Activated naive CD8-positive, alpha-beta T cell treated with anti-CD3 and anti-CD28 coated beads, Interleukin-2, amount 50 U/mL, for 24 hours (primary cell): ENCODE measurements at places on chromosomes 13 and 19.

DNA sequence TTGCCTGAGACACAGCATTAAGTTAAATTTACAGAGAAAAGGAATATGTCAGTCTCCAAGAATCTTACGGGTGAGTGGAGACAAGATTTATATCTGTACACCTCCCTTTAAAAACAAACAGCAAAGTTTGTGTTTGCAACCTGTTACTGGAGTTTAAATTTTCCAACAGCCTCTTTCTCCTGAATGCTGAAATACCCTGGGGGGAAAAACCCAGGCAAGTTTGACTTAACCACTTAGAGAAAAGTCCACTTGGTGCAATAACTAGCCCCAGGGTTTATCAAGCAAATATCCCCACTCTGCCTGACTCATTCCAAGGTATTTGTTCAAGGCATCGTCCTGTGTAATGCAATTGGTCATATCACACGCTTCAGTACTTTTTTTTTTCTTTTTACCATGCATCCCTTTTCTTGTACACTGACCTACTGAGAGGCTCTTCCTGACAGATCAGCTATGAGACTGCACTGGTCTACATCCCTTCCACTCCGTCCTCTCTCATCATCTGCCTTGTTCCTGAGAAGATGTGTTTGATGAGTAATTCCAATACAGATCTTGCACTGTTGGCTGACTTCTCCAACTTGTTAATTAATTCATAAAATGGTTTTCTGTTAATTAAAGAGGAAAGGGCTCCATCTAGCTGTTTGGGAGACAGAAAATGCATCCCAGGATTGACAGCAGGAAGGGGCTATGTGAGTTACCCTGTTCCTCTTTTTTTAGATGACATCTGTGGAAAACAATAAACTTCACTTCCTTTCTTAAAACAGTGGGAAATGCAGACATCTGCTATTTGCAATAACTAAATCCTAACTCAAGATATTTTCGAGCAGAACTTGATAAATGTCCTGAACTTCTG is 212.5 kb upstream of the IRS2 start:
- no peak for DNase-seq

- DNase-seq = no peak
These were observed 4.6 kb downstream of the C19orf53 start for GRCh38 chr19:13778847-13779246.

GRCh38 chr13:97658556-97658955 is 224.6 kb downstream of the RAP2A start:
- no peak for DNase-seq

GRCh38 chr13:67136157-67136556 is 94.0 kb downstream of the PCDH9 start:
- no peak for DNase-seq

DNA sequence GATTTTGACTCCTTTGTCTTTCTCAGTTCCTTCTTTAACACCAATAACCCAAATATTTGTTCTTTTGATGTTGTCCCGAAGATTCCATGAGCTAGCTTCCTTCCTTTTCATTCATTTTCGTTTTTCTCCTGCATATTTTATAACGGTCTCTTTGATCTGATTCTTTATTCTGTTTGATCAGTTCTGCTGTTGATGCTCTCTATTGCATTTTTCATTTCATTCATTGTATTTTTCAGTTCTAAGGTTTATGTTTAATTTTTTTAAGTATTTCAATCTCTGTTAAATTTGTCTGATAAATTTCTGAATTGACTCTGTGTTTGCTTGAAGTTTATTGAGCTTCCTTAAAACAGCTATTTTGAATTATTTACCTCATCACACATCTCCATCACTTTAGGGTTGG is 68.4 kb upstream of the LRCH1 start:
- DNase-seq = no peak

GRCh38 chr19:52603558-52604207 is 33.6 kb downstream of the ZNF701 start:
- DNase-seq = no peak

- no peak for DNase-seq
These were observed 857.2 kb downstream of the SLITRK1 start for GRCh38 chr13:83024955-83025594.

GRCh38 chr13:29925457-29926097 is 75.2 kb upstream of the UBL3 start:
- no peak for DNase-seq

DNA sequence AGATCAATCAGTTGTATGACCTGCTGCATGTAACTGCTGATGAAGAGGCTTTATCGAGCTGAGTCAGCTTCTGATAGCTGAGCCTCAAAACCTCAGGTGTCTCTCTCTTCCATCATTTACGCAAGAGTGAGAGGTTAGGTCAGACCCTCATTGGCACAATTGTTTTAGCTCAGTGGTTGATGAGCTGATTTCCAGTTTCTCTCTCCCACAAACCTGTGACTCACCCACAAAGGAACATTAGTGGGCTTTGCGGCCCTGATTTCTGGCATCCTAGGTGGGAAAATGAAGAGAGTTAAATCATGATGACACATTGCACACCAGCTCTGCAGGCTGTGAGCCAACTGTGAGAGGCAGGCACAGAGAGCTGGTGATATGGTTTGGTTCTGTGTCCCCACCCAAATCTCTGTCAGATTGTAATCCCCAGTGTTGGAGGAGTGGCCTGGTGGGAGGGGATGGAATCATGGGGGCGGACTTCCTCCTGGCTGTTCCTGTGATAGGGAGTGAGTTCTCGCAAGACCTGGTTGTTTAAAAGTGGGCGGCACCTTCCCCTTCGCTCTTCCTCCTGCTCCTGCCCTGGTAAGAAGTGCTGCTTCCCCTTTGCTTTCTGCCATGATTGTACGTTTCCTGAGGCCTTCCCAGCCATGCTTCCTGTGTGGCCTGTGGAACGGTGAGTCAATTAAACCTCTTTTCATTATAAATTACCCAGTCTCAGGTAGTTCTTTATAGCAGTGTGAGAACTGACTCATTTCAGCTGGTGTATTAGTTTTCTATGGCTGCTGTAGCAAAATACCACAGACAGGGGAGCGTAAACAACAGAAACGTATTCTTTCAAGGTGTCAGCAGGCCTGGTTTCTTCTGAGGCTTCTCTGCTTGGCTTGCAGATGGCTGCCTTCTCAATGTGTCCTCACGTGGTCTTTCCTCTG is 33.5 kb upstream of the TMTC4 start:
- no peak for DNase-seq

DNA sequence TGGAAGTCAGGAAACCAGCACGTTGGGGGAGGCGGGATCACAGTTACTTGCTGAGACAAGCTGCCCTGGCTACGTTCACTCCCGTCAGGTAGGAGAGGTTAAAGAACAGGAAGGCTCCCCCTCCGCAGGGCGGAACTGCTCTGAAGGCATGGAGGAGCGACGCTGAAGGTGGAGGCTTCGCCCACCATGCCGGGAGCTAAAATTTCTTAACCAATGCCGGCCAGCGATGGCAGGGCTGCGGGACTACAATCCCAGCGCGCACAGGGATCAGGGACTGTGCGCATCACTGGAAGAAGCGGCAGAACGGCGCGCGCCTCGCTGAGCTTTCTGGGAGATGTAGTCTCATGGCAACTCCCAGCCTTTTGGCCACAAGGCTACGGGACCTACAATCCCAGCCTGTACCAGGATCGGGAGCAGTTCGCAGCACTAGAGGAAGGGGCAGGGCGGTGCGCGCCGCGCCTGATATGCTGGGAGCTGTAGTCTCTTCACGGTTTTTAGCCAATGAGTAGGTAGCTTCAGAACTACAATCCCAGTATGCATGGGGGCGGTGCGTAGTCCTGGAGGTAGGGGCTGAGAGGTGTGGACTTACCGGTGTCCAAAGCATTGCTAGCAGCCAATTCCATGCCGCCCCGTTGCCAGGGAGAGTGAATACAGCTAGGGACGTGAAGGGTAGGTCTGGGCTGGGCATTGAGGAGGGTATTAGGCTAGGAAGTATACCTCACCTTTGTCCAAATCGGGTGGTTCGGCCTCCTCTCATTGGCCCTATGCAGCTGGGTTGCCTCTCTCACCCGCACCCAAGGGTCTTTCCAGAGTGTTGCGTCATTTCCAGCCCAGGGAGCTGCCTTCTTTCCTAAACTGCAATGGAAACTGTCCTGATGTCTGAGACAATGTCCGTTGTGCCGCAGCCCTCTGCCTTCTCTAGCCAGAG is 12.8 kb upstream of the ZNF682 start:
- peak; percentile 68 for DNase-seq

DNA sequence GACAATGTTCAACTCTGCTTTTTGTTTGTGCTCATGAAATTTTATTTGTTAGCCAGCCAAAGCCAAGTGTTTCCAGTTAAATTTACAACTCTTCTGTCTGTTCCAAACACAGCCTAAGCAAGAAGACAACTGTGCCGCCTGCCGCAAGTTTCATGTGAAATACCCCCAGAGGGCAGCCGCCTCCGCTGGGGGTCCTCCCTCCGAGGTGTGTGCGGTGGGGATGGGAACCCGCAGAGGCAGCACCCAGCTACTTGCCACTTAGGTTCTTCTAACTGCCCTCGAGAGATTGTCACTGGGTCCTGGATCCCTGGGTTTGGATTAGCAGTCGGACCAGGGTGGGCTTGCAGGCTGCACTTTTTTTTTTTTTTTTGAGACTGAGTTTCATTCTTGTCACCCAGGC is 28.5 kb downstream of the ATP11A start:
- no peak for DNase-seq

- DNase-seq = no peak
These were observed 1663.3 kb downstream of the EFNB2 start for GRCh38 chr13:104872153-104872552.

DNA sequence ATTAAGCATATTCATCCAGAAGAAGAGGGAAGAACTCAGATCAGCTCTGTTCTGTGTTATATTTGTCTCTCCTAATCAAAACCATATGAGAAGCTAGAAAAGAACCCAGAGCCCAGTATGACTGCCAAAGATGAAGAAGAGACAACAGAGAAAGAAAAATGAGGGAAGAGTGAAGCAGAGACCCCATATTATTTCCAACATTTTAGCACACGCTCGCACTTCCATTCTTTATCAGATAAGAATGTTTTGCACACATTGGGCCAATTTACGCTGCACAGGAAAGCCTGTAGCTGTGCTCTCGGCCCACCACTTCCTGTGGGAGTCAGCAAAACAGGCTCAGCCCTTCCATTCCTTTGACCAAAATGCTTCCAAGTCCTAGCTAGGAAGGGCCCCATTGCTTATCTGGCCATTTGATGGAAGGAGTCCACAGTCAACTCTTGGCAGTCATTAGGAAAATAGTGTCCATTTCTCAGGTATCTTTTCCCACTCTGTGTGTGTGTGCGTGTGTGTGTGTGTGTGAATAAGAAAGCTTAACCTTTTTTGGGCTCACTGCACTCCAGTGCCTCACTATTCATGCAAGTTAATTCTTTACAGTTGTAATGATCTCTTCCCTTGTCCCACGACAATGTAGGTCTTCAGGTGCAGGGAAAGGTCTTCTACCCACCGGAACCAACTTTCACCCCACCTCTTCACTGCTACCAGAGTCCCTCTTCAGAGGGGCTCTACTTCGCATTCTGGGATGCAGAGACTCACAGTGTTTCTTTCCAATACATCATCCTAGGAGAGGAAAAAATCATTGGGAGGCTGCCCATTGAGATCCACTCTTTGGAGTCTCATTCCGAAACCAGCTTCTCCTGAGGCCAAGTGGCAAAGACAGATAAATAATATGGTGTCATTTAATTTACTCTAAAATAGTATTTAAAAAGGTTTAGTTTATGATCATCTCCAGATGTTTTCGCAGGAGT is 237.5 kb downstream of the COG6 start:
- peak; percentile 28 for DNase-seq

DNA sequence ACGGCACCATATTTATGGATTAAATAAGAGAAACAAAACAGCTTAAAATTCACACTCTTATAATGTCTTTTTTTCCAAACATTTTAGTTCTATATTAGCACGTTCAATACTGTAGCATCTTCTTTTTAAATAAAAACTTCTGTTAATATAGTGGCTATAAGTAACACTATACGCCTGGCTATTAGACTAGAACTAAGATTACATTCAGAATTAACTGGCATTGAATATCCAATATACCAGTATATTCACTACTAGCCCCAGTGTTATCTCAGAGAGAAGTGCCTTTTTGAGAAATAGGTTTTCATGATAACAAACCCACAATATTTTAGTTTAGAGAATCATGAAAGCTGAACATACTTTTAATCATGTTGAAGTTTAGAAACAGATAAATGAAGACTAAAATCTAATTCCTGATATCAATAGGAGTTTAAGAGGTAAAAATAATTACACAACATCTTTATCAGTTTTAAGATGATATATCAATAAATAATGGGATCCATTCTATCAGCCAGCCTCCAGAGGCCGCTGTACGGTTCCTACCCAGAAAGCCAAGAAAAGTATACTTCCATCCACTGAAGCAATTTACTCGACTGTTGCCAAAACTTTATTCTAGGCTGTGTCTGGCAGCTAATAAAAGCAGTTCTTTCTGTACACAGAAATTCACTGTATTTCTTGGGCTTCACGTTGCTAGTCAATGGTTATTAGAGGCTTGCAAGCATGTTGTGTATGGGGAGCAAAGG is 1113.4 kb upstream of the MIR17HG start:
- DNase-seq = no peak

- DNase-seq = no peak
These were observed 934.6 kb downstream of the SLITRK1 start for GRCh38 chr13:82947683-82948082.

GRCh38 chr19:51417107-51417809 is at the start of gene SIGLEC10:
SIGLEC10 (minus strand) TSS chr19:51417642; CDS start chr19:51417581, 61 bp downstream.
- peak; percentile 60 for DNase-seq
